Germinal center (tissue), 1 donor: ENCODE measurements at places on chromosomes 3 and 15.
A peak's percentile ranks its signal among the peaks of the same experiment; 100 is the strongest.

DNA sequence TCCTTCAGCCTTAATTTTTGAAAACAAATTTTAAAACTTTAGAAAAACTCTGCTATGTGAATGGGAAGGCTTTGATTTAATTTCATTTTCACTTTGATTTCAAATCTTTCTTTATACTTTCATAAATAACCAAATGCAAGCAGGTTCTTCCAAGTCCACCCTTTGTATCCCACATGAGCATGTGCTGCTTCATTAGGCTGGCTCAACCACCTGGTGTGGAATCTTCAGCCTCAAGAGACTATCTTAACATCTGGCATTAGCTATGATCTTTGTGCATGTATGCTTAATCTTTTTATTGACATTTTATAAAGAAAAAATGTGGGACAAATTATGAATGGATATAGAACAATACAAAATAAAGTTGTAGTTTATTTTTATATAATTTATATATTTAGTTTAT, 81.8 kb upstream of the MLF1 start:
- DNase-seq: no peak

DNA sequence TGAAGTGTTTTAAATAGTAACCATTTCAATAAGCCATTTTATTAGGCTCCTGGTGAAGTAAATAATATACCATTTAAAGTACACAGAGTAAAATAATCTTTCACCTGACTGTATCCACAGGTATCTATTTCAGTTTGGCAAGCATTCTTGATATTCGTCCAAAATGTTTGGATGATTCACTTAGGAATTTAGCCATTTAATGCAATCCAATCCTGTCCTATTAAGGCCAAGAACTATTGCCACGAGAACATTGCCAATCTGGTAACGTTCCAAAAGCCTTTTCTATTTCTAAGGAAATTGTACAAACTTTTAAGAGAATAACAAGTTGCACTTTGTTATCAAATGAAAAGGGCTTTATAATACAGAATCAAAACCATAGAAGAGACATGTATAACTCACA, 209.8 kb upstream of the THRB start:
- no peak for DNase-seq

DNA sequence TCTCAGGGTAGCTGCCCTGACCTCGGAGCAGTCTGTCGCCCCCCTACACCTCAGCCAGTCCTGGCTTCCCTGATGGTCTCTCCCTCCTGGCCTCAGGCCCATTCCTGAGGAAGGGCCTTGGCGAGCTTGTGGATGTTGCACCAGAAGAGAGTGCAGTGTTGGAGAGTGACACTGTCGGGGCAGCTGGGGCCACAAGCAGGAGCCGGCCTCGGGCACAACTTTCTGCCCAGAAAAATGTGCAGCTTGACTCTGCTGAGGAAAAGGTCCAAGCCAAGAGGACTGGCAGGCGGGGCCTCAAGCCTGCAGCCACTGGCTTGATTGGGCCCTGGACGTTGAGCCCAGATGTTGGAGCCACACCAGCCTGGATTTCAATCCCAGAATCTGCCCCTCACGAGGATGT, 12.8 kb downstream of the HEMK1 start:
- DNase-seq: no peak

GRCh38 chr3:161454615-161455014, 42.0 kb upstream of the OTOL1 start:
- no peak for DNase-seq

DNA sequence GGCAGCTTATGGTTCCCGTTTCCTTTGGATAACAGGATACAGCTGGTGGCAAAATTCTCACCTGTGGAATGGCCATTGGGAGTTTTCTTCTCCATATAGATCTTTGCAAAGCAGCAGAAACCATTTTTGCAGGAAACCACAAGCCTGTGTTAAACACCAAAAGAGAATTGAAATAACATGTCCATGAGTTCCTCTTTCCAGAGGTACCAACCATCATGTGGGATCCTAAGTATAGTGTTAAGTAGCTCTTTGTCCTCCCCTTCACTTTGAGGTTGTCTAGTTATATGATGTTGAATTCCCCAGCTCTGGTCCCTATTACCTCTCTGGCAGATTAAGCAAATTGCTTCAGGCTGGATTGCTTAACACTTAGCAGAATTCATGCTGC, 94.9 kb downstream of the AKAP13 start:
- peak; percentile 47 for DNase-seq

DNA sequence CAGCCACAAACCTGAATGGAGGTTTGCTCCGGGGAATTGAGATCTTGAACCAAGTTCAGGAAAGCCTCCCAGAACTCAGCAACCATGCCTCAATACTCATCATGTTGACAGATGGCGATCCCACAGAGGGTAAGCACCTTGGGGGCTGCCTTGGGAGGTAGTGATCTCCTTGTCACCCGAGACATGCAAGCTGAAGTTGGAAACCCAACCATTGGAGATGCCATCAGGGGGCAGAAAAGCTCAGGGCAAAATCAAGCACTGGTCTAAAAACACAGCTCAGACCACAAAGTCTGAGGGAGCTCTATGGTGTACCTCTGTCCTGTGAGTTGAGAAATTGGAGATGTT, 5.8 kb downstream of the ITIH1 start:
- DNase-seq: no peak

DNA sequence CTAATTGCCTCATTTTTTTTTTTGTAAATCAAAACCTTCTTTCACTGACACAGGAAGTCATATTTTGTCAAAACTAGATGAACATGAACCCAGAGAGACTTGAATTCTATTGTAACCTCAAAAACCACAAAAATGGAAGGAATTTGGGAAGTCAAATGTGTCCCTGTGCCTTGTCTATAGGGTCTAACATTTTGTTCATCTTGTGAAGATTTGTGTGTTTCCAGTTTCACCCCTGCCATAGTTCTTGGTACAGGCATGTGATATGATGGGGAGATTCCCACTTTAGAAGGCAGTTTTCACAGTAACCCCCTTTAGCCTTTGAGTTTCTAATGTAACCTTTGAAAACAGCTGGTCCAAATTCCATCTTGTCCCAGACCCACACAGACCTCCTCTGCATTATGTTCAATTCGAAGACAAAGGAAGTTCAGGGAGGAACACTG, 318.5 kb upstream of the ADAMTS9 start:
- DNase-seq: no peak

GRCh38 chr3:125602752-125603649, 7.7 kb upstream of the OSBPL11 start:
- DNase-seq: no peak

DNA sequence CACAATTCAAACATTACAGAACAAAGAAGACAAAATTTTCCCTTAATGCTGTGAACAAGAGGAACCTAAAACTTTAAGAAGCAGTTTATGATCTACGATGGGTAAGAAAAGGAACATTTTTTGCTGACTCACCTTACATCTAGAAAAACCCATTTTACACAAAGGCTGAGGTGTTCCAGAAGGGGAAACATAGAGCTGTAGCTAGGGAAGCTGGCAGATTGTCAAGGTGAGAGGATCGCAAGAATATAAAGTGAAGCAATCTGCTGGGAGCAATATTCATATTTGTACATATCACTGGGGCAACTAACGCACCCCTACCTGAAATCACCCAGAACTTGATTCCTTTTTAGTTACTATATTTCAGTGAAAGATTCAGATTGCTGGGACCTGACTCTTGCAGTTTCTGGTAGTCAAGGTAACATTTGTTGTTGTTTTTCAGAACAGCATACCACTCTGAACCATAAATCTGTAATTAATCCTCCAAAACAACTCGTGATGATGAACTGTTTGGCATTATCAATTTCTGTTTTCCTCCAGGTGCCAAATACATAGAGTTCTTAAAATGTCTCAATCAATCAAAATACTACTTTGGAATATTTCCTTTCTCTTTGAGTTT, 184.1 kb upstream of the LRRC3B start:
- no peak for DNase-seq

DNA sequence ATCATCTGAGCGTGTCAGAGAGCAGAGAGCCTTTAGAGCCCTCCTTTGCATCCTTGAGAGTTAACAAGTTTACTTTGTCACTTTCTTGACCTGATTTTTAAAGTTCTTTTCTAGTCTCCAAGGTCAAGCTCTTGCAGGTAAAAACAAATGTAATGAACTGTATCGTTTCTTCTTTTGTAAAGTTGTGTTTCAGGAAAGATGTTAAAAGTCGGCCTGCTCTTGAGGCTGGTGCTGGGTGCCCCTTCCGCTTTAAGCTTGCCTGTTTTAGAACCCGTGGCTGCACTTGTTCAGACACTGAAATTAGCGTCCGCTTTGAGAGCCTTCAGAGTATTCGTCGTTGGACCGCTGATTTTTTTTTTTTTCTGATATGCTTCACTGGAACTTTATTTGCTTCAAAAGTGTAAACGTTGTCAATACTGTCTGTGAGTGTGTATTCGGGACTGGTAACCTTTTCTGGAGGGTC, 52.6 kb upstream of the ULK4 start:
- DNase-seq: peak; percentile 54

GRCh38 chr3:160748231-160748630, 7.8 kb upstream of the PPM1L start:
- no peak for DNase-seq

- DNase-seq: no peak
Measured at GRCh38 chr3:37145611-37146010, 28.8 kb downstream of the LRRFIP2 start.

DNA sequence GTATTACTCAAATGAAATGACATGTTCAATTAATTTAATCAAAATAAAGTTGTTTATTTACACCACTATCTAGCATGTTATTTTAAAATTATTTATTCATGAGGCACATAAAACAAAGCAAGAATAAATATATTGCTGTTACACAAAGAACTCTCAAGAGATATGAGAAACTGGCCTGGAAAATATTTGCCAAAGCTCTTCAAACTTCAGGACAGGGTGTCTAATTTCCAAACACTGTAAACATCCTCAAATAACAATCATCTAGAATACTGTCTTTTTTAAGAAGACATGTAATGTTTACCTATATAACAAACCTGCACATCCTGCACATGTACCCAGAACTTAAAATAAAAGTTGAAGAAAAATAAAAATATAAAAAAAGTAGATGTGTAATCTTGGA, 876.6 kb downstream of the TUSC7 start:
- DNase-seq: no peak

DNA sequence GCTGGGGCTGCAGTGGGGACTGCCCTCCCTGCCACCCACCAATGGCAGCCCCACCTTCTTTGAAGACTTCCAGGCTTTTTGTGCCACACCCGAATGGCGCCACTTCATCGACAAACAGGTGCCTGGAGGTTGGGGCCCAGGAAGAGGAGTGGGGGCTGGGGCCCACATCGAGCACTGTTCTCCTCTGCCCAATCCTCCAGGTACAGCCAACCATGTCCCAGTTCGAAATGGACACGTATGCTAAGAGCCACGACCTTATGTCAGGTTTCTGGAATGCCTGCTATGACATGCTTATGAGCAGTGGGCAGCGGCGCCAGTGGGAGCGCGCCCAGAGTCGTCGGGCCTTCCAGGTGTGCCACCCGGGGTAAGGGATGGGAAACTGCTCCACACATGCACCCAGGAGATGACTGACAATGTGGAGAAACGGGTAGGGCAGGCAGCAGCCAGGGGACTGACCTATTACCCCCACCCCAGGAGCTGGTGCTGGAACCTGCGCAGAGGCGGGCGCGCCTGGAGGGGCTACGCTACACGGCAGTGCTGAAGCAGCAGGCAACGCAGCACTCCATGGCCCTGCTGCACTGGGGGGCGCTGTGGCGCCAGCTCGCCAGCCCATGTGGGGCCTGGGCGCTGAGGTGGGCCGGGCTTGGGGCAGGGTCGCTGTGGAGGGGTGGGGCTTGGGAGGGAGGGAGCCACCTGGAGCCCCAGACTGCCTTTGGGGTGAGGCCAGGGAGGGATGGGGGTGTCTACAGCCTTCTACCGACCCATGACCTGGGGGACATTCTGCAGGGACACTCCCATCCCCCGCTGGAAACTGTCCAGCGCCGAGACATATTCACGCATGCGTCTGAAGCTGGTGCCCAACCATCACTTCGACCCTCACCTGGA, 22.9 kb downstream of the NBEAL2 start:
- no peak for DNase-seq

DNA sequence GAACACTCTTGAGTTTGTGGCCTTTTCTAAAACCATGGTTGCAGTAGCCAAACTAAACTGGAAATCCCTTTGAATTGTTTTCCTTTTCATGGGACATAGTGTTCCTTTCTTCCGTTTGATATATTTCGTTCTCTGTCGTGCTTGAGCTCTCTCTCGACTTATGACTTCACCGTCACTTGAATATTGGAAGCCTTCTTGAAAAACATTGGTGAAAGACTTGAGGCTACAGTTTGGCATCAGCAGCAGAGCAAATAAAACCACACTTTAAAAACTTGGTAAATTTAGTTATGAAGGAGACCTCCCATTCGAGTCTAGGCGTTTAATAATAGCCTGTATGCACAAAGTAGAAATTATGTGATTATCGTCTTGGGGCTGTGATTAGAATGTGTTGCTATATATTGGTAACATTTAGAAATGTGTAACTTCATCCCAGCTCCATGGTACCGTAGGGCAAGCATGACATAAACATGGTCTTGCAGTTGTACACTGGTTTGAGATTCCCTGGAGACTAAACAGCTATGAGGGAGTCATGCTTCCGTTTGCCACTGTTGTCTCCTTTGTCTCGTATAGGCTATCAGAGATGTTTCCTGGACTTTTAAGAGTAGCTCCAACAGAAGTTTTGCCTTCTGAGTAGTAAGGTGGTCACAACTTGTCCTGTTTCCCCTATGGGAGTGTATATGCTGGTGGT, 122.3 kb downstream of the PTPRG start:
- no peak for DNase-seq

DNA sequence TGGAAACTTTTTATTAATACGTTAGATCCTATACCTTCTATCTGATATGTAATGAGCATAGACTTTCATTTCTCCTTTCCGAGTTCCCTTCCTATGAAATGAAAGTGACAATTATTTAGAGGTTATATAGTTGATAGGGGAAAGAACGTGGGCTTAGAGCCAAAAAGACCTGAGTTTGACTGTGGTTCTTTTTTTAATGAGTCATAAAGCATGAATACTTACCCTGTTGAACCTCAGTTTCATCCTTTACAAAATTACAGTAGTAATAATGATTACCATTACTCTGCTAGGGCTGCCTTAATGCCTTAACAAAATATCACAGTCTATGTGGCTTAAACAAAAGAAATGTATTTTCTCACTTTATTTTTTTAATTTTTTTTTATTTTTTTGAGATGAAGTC, 75.9 kb downstream of the AGBL1 start:
- DNase-seq: no peak

GRCh38 chr3:141929341-141929995, 53.0 kb downstream of the ATP1B3 start:
- no peak for DNase-seq

DNA sequence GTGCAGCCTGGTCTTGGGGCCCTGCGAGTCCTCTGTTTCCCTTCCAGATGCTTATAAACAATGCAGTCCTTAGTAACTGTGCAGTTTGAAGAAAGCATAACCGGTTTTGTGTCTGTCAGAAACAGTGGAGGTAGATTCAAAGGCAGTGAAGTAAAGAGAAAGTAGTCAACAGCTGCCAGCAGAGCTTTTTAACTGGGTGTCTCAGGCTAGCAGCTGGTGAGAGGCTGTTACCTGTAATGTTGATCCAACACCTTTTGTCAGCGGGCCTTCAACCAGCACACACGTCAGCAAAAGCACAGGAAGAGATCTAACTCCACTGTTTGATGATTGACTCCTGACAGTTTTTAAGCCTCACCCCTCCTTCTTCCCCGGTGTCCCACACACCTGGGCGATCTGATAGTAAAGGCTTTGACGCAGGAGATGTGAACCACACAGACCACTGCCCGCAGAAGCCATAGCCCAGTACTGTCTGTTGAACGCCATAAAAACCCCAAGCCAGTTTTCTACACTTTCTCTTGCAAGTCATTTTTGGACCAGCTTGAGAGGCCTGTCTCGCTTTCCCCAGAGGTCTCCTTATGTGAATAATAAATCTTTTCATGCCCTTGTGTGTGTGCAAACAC, 178.0 kb downstream of the FMN1 start:
- no peak for DNase-seq
